ENCODE measurements at places on chromosomes 1 and 21.

GRCh38 chr21:21146587-21147373 is 148.6 kb downstream of the NCAM2 start:
- no peak for ATAC-seq

DNA sequence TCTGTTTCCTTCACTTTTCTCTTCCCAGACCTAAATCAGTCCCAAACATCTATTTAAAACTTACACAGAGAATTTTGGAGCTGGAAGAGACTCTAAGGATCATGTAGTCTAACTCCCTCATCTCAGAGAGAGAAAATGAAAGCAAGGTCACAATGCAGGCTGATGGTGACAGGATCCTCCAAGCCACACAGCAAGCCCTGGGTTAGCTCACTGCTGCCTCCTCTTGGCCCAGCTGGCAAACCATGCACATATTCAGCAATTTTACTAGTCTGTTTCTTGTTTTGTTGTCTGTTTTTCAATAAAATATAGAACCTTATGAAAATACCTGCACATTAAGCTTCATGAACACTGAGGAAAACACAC is 27.7 kb upstream of the LY9 start:
- ATAC-seq, result peak; percentile 85

- no peak for ATAC-seq
Measured at GRCh38 chr1:205521686-205522085, 17.2 kb downstream of the CDK18 start.

- no peak for ATAC-seq
Measured at GRCh38 chr1:169844941-169845608, 48.6 kb downstream of the SCYL3 start.

DNA sequence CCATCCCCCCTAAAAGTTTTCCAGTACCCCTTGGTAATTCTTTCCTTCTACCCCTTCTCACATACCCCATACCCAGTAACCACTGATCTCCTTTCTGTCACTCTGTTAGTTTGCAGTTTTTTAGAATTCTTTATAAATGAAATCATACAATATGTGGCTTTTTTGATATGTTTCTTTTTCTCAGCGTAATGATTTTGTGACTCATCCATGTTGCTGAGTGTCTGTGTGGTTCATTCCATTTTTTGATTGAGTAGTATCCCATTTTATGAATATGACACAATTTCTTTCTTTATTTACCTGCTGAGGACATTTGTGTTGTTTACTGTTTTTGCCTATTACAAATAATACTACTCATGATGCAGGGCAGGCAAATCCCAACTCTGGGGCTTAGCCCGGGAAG is 1605.3 kb downstream of the BRINP3 start:
- ATAC-seq, result no peak

DNA sequence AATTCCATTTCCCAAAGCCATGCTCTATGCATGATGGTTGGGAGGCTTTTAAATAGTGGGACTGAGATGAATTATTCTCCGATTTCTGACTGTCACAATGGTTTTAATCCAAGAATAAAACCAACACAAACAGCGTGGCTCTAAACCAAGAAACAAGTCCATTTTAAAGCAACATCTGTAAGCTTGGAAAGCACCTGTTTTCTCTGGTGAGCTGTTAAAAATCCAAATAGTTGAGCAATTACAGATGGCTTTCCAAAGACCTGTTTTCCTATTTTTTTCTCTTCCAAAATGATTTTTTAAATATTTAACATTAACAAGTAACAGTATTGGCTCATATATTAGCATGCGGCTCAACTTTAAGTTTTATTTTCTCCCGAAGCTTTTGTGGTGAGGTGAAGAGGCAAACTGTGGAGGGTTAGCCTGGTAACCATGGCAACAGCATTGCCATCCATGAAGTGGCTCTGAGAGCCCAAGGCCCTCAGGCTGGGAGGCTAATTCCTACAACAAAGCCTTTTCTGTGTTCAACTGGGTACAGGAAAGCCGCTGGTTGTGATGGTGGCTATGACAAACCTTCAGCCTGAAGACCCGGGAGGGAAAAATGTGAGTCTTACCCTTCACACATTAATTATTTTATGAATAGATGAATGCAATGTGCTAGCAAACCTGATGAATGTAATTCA is 56.7 kb upstream of the B3GALT5 start:
- ATAC-seq, result no peak

- no peak for ATAC-seq
Measured at GRCh38 chr1:171787686-171788480, 6.4 kb downstream of the METTL13 start.

- peak; percentile 91 for ATAC-seq
Measured at GRCh38 chr1:159889821-159890252, 10.1 kb downstream of the CFAP45 start.

GRCh38 chr1:55720261-55720660 is 505.1 kb upstream of the USP24 start:
- no peak for ATAC-seq

- peak; percentile 29 for ATAC-seq
Measured at GRCh38 chr1:210377731-210378333, 49.1 kb downstream of the HHAT start.

DNA sequence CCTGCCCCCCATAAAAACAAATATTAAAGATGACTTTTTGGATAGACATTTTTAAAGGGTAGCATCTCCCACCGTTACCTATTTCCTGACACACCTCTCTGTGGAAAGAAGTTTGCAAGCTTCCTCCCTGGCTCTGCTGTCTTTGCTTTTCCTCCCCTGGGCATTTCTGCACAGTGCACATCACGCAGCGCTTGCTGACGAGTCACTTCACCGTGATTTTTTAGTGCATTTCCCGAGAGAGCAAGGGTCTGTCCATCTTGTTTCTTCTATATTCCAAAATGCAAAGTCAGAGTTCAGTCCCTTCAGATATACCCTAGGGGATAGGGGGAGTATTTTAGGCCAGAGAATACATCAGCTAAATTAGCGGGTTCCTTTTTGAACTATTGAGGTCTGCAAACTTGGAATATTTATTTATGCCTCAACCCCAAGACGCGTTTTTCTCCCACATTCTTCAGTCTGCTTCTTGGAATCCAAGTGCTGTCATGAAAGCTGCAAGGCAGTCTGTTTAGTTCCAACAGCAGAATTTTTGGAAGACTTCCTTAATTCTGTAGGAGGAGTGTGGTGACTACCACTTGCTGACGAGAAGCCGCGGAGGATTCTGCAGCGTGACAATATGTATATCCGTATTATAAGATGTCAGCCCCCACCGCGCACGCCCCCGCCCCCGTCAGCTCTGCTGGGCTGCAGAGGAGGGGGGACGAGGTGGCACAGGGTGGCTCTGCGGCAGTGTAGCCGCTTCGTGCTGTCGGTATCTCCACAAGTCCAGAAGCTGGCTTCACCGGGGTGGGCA is 22.4 kb downstream of the SMYD2 start:
- no peak for ATAC-seq

DNA sequence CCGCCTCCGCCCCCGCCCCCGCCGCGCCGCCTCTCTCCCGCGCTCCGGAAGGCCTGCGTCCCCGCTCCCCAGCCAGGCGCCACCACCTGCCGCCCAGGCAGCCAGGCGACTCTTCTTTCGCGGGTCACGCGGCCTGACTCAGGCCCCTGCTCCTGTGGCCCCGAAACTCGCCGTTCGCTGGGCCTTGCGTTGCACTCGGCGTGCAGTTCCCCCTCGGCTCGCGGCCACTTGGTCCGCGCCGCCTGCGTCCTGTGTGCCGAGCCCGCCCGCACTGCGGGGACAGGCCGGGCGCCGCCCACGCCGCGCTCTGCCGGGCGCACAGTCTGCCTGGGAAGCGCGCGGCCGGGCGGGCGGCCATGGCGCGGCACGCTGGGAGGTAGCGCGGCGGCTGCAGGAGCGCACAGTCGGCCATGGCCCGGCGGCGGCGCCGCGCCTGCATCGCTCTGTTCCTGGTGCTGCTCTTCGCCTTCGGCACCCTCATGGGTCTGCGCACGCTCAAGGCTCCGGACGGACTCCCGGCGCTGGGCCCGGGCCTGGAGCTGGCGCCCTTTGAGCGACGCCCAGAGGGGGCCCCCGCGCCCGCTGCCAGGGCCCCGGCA is at the start of gene MANEAL:
TSS of gene MANEAL (plus strand) at position 75 of the 599 bp plus-strand sequence. CDS start at position 411, 336 bp downstream.
- peak; percentile 83 for ATAC-seq

DNA sequence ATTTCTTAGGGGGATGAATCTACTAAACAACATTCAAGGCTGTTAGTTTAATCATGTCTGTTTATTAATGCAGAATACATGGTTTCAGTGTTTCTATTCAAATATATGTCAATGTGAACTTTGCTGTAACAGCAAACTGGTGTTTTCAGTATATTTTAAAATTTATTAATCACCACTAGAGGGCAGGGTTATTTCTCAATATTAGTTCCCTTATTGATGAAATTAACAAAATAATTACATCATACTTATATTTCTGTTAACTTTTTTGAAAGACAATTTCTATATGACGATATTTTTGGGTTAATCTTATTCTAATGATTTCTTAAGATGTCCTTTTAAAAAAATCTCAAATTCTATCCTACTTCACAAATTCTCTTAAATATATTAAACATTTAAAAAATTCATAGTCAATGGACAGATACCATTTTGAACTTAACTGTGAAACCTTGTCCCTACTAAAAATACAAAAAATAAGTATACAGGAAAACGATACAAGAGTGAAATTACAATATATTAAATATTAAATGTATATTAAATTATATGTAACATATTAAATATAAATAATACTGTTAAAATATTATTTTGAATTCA is 1034.1 kb upstream of the PRMT6 start:
- no peak for ATAC-seq

GRCh38 chr21:44267655-44268142 is 6.0 kb upstream of the DNMT3L start:
- 0 out of 3 replicates have a peak, but pooled peaks have one; percentile 38 for ATAC-seq

GRCh38 chr1:201354901-201355295 is 22.6 kb downstream of the TNNT2 start:
- no peak for ATAC-seq

DNA sequence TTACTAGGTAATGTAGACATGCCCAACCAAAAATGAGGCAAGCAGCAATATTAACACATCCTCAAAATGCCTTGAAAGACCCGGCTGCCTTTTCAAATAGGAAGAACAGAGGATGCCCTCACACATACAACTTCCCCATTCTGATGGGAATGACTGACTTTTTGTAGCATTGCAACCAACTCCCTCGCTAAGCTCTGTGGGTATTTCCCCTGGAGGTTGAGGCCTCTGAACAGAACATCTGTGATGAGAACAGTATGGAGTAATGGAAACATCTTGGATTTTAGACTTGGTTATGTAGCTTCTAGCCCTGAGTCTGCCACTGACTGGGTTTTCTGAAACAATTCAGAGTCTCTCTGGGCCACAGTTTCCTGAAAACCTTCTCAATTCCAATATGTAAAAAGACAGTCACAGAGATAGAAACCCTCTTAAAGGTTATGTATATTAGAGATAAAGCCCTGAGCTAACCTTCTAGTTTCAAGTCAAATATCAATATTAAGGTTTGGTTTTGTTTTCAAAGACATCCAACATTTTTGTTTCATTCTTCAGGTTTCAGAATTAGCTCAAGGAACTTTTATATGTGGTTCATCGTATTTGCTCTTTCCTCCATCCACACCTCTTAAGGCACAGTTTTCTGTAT is 311.5 kb downstream of the SETD4 start:
- ATAC-seq, result no peak

- no peak for ATAC-seq
Measured at GRCh38 chr21:25496825-25497482, 110.3 kb downstream of the MRPL39 start.

DNA sequence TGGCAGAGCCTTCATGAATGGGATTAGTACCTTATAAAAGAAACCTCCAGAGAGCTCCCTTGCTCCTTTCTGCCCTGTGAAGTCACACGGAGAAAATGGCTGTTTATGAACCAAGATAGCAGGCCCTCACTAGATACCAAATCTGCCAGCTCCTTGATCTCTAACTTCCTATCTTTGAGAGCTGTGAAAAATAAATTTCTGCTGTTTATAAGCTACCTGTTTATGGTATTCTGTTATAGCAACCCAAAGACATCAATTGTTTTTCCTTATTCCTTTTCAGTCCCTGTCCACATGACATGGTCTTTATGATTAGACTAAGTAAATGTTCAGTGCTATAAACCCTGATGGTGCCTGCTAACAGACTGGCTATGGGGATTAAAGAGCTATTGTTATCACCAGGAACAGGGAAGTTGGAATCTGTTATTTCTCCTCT is 9.7 kb upstream of the STIL start:
- ATAC-seq, result no peak

GRCh38 chr1:115166531-115167091 is 77.3 kb upstream of the TSPAN2 start:
- ATAC-seq, result no peak

- ATAC-seq, result no peak
Measured at GRCh38 chr1:23795676-23796465, 4.7 kb downstream of the GALE start.

GRCh38 chr1:175877939-175878737 is 134.7 kb upstream of the TNR start:
- no peak for ATAC-seq

GRCh38 chr1:6205849-6206519 is at the start of gene RNF207:
TSS of gene RNF207 (plus strand) at chr1:6206119. CDS start at chr1:6206536, 417 bp downstream.
- no peak for ATAC-seq

DNA sequence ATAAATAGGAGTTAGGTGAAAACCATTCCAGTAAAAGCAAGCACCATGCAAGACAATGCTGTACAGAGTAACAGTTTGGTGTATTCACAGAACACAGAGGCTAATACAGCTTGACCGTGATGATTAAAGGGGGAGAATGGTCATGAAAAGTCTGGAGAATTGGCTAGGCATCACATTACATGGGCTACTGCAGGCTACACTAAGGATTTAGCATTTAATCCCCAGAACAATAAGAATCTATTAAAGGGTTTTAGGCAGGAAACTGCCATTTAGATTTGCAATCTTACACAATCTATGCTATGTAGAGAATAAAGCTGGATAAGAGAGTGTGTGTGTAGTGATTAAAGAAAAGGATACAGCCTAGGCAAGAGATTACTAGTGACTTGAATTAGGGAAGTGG is 30.6 kb downstream of the HFM1 start:
- no peak for ATAC-seq

GRCh38 chr1:25737130-25737529 is 62.9 kb upstream of the SELENON start:
- ATAC-seq, result no peak

- ATAC-seq, result no peak
Measured at GRCh38 chr1:231899713-231900435, 273.3 kb downstream of the DISC1 start.

- ATAC-seq, result no peak
Measured at GRCh38 chr1:193476748-193477147, 290.3 kb upstream of the B3GALT2 start.

GRCh38 chr21:22260274-22260673 is 1262.1 kb downstream of the NCAM2 start:
- ATAC-seq, result no peak
